Naive thymus-derived CD4-positive, alpha-beta T cell (primary cell): ENCODE measurements at places on chromosomes 3 and 15.

DNA sequence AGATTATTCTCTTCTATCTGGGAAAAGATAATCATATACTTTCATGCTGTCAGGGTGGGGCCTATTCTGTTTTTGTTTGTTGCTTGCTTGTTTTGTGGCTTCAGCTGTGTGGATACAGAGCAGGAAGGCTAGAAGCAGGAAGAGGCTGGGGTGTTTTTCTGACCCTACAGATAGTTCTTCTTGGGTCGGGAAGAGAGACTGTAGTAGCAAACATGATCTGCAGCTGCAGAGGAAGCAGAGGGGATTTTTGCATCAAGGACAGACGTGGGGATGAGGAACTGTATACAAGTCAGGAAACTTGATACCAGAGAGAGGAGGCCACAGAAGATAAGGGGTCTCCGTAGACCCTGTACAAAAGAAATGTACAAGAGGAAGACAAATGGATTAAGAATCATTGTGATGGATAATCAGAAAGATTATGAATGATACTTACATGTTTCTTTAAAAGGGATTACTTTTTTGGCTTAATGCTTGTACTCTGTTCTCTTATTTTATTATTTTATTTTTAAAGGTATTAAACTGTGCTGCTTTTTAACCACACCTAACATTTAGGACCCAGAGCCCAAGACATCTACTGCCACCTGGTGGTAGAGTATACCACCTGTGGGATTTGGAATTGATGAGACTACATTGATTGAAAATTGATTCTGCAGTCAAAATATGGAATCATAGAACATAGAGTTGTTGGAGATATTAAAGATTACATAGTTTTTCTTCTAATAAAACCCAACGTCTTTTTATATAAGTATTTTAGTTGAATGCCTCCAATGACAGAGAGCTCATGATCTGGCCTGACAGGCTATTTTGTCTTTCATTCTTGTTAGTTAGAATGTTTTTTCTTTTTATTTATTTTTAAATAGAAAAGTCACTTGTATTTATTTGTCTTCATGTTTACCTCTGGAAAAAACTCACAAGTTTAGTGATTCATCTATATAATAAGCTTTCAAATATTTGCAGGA is 87.3 kb upstream of the ROPN1 start:
- no peak for DNase-seq

DNA sequence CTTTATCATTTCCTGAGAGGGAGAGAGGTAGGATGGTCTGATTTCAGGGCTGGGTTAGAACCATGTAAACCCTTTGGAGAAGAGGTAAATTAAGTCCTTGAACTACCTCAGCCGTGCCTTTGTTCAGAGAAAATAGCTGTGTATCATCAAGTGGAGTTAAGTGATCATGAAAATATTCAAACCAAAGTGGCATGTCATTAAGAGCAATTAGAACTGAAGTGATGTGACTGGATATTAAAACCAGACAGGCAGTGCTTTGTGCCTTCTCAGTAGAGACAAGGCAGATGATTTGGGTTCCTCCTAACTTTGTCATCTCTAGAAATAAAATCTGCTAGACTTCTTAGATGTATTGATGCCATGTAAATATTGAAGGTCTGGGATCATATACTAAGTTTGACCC is 171.5 kb downstream of the IL5RA start:
- DNase-seq, result no peak

DNA sequence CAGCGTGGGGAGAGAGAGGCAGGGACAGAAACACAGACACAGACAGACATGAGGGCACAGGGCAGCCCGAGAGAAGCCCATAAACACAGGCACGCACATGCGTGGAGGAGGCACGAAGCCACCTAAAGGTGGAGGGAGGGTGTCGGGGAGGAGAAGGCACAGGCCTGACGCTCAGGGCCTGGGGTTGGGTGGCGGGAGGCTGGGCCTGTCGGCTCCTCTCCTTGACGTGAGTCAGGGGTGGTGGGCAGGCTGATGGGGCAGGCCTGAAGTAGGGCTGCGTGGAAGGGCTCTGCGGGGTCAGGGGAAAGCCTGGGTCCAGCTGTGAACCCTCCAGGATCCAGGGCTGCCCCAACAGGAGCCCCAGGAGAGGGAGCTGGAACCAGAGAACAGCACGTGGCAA is 74.2 kb downstream of the EPHB3 start:
- no peak for DNase-seq

- no peak for DNase-seq
Measured at GRCh38 chr15:76150513-76150912, 90.7 kb downstream of the TMEM266 start.
